Amygdala (tissue), 56 donors: ENCODE measurements at places on chromosomes 6 and 20.

- DNase-seq = no peak
Measured at GRCh38 chr6:87261534-87261933, 60.9 kb upstream of the SMIM8 start.

GRCh38 chr6:105898286-105898685 is 187.8 kb upstream of the PRDM1 start:
- DNase-seq = no peak

GRCh38 chr6:15638373-15638772 is 24.5 kb downstream of the DTNBP1 start:
- DNase-seq = no peak

DNA sequence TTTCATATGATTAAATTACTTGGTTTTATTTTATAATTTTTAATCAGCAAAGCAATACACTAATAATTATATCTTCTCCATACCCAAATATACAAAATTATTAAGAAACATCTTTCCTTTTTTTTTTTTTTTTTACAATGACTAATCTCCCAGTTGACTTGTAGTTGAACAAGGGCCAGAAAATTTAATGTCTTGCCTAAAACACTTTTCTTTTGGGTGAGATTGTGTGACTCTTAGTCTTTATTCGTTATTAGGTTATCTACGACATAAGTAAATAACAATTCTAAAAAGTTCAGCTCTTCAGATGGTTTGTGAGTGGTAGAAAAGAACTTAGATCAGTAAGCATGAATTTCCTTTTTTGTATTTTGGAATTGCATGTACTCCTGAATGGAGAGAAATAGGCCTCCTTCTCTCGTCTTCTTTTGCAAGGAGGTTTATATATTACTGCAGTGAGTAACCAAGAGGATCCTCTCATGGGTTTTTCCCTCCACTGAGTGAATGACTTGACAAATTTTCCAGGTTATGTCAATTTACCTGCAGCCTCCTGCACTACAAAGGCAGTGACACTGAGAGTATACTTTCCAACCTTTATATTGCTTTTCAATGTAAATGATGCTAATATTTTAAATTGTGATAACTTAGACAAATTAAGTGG is 364.5 kb upstream of the CITED2 start:
- no peak for DNase-seq

DNA sequence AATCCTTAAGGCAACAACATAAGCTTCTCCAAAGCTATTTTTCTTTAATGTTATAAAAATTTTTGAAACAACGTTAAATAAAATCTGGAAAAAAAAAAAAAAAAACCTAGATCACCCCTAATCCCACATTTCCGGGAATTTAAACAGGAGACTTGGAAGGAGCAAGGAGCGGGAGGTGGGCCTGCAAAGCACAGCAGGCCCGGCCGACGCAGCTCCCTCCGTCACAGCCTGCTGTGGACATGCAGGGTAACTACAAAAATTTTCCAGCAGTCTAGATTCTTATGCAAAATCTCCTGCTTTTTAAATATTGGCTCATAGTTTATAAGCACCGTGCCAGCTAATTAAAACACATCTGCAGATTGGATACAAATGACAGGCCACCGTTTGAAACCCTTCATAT is 23.5 kb downstream of the FOXF2 start:
- no peak for DNase-seq

- peak; percentile 85 for DNase-seq
Measured at GRCh38 chr6:110541701-110542309, 65.4 kb upstream of the SLC22A16 start.

- DNase-seq = no peak
Measured at GRCh38 chr20:35502352-35502751, 27.1 kb downstream of the C20orf173 start.

GRCh38 chr20:19889011-19889953 is 127.9 kb upstream of the NAA20 start:
- DNase-seq = peak; percentile 24

- no peak for DNase-seq
Measured at GRCh38 chr20:42634156-42634555, 555.5 kb downstream of the PTPRT start.

DNA sequence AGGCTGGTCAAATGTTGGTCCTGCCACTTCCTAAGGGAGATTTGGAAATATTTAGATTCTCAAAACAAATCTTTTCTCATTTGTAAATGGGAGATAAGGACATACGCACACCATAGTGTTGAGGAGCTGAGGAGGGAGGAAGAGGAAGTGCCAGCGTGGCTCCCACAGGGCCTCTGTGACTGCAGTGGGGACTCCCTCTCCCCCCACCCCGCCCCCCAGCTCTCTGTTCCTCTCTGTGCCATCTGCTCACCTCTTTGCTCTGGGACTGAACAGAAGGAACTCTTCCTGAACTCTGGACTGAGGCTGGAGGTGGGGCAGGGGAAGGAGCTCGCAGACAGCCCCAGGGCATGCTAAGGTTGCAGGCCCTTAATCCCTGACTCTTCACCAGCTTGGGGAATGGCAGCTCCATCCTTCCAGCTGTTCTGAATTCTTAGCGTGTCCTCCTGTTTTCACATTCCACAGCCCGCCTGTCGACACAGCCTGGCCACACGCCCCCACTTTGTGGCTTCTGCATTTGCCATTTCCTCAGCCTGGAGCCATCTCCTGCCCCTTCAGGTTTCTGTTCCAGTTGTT is 11.4 kb downstream of the DDX27 start:
- no peak for DNase-seq

DNA sequence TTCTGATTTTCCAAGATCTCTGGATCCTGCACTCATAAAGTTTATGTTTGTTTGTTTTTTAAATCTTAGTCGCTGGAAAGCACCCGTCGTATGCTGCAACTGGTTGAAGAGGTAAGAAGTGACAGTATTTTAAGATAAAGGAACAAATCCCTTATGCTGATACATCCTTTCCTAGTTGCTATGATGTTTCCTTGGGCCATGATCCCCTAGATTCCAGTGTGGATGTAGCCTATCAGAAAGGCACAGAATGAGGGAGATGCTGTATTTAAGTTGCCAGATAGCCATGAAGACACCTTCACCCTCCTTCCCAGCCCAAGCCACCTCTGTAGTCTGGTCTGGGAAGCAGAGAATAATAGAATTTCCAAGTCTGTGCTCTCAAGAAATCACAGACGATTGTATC is 59.0 kb downstream of the SNAP25 start:
- no peak for DNase-seq

- DNase-seq = no peak
Measured at GRCh38 chr6:15265787-15266186, 19.9 kb downstream of the JARID2 start.

DNA sequence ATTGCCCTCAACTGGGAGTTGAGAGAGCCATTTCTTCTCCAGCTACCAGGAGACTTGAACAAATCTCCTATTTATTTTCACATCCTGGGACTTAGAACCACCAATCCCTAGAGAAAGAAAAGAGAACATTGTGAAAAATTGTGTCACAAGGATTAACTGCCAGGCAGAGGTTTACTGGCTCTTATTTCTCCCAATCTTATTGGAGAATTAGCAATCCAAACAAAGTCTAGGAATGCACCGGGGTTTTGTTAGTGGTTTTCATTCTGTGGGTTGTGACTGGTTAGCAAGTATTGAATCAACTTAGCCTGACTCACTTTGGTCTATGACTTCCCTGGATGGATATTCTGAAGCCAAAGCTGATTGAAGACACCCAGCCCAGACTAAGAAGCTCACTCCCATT is 21.2 kb upstream of the ENPP5 start:
- no peak for DNase-seq

DNA sequence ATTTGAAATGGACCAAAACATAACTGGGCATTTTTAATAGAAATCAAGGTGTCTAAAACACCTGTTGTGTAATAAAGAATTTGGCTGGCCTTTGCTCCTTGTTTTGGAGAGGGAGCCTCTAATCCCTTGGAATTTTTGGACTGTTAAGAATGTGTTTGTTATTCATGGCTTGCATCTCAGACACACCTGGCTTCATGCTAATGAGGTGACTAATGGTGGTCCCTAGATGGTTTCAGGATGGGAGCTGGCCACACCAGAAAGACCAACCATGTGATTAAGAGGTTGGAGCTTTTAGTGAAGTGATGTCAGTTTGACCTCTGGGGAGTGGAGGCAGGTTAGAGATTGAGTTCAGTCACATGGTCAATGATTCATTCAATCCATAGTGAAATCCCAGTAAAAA is 328.4 kb downstream of the DHX35 start:
- no peak for DNase-seq

DNA sequence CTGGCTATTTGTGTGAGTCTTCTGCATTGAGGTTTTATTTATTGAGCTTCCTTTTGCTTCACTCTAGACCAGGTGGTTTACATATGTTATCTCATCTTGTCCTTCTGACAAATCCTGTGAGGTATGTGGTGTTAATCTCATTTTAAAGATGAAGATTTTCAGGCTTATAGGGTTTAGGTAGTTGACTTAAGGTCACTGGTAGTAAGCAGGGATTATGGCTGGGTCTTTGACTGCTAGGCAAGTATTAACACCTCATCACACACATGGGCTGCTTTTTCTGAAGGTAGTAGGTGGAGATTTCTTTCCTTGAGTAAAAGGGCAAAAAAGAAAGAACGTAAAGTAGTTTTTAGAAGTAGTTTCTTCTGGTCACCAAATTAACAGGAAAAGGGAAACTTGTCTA is 72.6 kb downstream of the CDKAL1 start:
- no peak for DNase-seq

GRCh38 chr6:158445426-158446085 is 114.3 kb upstream of the TMEM181 start:
- DNase-seq = no peak

DNA sequence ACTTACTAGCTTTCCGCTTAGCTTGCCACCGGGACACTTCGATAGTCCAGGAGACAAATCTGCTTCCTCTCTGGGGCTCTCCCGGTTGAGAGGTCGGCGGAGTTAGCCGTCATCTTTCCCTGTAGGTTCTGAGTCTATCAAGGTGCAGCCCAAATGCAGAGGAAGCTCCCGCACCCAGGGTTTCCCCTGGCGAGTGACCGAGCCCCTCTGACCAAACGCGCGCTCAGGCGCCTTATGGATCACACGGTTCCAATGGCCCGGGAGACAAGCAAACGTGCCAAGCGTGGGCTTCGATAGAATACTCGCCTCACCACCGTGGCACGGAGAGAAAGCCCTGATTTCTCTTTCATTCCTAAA is 15.8 kb upstream of the FOXC1 start:
- no peak for DNase-seq

DNA sequence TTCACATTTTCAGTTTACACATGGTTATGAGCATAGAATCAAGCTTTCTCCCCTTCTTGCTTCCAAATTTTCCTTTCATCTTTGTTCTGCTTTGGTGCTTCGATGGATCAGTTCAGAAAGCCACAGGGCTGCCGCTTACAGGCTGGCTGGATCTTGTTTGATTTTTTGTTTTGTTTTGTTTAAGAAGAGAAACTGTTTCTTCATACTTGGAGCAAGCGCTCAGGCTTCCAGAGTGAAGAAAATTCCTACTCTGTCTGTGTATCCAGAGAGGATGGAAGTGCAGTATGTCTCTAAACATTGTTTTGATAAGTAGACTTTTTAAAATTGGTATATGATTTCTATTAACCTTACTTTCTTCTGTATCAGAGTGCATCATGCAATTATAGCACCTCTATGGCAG is 66.9 kb downstream of the ARID1B start:
- no peak for DNase-seq

DNA sequence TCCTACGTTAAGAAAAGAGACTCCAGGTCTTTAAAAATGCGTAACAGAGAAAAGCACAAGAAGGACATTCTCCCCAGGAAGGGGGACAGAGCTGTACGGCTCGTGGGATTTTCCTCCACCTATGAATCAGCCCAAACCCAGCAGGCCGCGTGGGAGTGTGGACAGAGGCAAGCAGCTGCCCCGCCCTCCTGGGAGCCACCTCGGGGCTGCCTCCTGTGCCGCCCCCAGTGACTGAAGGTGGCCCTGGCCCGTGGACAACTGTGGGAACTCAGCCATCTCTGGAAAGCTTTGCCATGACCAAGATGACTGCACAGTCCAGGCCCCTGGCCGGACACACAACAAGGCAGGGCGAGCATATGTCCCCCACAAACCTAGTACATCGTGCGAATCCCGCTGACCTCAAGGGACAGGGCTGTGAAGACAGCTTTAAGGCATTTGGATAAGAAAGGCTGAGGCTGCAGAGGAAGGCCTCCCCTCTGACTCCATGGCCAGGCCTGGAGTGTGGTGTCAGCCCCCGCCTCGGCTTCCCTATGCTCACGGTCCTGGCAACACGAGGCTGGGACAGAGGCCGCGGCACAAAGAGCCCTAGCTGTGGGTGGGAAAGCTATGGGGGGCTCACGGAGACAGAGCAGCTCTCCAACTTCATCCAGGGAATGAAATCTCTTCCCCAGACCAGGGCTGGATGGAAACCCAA is 26.9 kb downstream of the PXDC1 start:
- DNase-seq = no peak

DNA sequence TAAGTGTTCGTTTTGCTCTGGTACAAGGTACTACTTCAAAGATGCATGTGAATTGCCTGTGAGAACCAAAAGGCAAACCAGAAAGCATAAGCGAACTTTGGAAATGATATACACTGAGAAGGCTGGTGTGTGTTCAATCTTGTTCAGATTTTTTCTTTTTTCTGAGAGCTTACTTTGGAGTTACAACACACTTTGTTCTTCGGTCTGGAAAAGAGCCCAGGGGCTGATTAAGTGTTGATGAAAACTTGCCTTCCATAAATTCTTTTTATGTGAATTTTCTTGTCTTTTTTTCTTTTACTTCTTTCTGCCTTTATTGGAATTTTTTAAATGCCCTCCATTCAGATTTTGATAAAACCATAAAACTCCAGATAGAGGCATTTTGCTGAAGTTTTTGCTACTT is 395.1 kb upstream of the SASH1 start:
- DNase-seq = no peak

DNA sequence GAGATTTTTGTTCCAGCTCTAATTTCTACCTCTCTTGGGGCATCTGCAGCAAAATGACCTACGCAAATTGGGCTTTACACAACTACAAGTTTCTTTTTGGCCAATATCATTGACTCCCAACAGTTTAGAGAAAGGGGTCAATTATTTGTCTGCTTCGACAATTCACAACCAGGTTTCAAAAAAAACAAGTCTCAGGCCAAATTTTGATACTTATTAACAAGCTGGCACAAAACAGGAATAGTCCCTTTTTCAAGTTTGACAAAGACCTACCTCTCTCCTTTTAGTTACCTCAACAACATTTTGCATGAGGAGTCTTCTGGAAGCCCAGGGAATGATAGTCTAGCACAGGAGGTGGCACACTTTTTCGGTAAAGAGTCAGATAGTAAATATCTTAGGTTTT is 97.9 kb upstream of the TSHZ2 start:
- DNase-seq = no peak

DNA sequence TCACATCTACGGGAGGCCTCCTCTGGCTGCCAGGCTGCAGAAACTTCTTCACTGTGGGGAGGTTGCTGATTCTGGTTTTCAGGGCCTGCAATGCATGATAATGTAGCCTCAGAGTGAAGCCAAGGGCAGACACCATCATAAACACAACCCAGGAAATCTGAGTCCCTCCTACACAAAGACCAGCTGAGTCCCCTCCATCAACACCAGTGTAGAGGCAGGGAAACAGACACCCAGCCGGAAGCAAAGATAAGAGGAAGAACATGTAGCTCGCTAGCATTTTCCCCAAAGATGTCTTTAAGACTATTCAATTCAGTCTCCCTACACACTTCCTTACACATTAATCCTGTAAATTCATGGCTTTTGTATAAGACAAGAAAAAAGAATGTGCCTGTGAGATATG is 23.6 kb downstream of the GSTA2 start:
- DNase-seq = no peak
